A549 treated with ZK216348 at 1 μM for 4 hours (cell line): ENCODE measurements at places on chromosomes 3 and 15. TPM values are rescaled to one million over a fixed set of nuclear protein-coding genes. Genes with fewer than 3 reads are reported as not detected.

A4GNT gene
- not detected in 5 replicates for total RNA-seq

BRPF1 gene
- 14.5 to 19.9 TPM (median 18.9 TPM) in 5 replicates for total RNA-seq

BCL2A1 gene
- 10.0 to 22.2 TPM (median 11.4 TPM) in 5 replicates for total RNA-seq

HRG gene
- not detected in 5 replicates for total RNA-seq
